GM23248 (cell line): ENCODE measurements at places on chromosomes 1 and 21. TPM values are rescaled to one million over a fixed set of nuclear protein-coding genes. Genes with fewer than 3 reads are reported as not detected.

Gene ATP5PF
- 59.3 and 86.0 TPM in 2 replicates for total RNA-seq

Gene FOXO6
- total RNA-seq = not detected in 2 replicates

Gene ASTN1
- not detected in 2 replicates for total RNA-seq

Gene CD244
- not detected in 2 replicates for total RNA-seq

Gene HES2
- not detected in 2 replicates for total RNA-seq

Gene C1orf56
- 1.0 and 2.8 TPM in 2 replicates for total RNA-seq

Gene ATP6V1G3
- total RNA-seq = not detected in 2 replicates

Gene OR2C3
- under 0.01 and 0.22 TPM in 2 replicates for total RNA-seq

Gene EXO1
- 6.2 and 14.2 TPM in 2 replicates for total RNA-seq

Gene KIF17
- total RNA-seq = 0.11 TPM in 1 of 2 replicates, not detected in the other

Gene DESI2
- 58.9 and 65.9 TPM in 2 replicates for total RNA-seq

Gene UTS2
- not detected in 2 replicates for total RNA-seq

Gene PLEKHN1
- total RNA-seq = 1.4 and 2.1 TPM in 2 replicates
